ENCODE measurements at places on chromosomes 1 and 21. TPM values are rescaled to one million over a fixed set of nuclear protein-coding genes. Genes with fewer than 3 reads are reported as not detected.

TYW3 gene
- 20.9 TPM for total RNA-seq

NES gene
- 171 TPM for total RNA-seq

ILDR2 gene
- total RNA-seq = 4.8 TPM

SGIP1 gene
- 4.7 TPM for total RNA-seq

GPA33 gene
- 3.5 TPM for total RNA-seq

NECTIN4 gene
- 0.19 TPM for total RNA-seq

ARTN gene
- 1.5 TPM for total RNA-seq

DNA sequence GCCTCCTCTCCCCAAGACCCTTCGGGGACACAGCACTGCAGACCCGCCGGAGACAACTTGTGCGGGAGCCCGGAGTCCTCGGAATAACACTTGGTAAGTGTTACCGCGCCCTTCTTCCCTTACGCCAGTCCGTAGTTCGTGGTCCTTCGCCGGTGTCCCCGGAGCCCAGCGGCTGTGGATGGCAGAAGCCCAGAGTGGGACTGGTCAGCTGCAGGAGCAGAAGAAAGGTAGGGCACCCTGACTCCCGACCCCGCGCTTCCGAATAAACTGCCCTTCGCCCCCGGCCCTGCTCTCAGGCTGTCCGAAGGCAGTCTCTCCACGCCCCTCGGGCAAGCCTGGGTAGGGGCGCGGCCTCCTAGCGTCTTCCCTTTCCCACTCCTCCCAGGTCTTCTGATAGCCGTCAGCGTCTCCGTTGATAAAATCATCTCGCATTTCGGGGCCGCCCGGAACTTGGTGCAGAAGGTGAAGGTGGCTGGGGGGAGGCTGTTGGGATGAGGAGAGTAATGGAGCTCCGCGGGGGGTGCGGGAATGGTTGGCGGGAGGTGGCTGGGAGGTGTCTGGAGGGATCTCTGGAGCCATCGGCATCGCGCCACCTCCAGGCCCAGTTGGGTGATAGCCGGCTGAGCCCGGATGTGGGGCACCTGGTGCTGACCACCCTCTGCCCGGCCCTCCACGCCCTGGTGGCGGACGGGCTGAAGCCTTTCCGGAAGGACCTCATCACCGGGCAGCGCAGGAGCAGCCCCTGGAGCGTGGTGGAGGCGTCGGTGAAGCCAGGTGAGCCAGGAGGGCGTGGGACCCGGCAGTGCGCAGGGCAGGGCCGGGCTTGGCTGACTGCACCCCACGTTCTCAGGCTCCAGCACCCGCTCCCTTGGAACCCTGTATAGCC, 4.3 kb downstream of the RUSC1 start:
- peaks cover 41% of the 10 kb centered on the region for H3K36me3 ChIP-seq
- peak; percentile 55 for DNase-seq
- no peaks in the 10 kb centered on the region for H3K27me3 ChIP-seq
- peaks cover 40% of the 10 kb centered on the region for H3K4me1 ChIP-seq
- peak overlapping the region; percentile 9 for H3K27ac ChIP-seq

DNA sequence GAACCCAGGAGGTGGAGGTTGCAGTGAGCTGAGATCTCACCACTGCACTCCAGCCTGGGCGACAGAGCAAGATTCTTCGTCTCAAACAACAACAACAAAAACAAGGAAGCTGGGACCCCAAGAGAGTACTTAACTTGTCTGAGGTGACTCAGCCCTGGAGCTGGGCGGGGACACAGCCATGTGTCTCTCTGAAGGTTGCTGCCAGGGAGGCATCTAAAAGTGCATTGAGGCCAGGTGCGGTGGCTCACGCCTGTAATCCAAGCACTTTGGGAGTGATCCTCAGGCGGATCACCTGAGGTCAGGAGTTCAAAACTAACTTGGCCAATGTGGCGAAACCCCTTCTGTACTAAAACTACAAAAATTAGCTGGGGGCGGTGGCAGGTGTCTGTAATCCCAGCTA, 7.7 kb downstream of the IFI6 start:
- H3K4me3 ChIP-seq = no peak overlapping the region
- no peak overlapping the region for H3K27ac ChIP-seq
- no peaks in the 10 kb centered on the region for H3K27me3 ChIP-seq
- H3K36me3 ChIP-seq = no peaks in the 10 kb centered on the region
- DNase-seq = no peak

DNA sequence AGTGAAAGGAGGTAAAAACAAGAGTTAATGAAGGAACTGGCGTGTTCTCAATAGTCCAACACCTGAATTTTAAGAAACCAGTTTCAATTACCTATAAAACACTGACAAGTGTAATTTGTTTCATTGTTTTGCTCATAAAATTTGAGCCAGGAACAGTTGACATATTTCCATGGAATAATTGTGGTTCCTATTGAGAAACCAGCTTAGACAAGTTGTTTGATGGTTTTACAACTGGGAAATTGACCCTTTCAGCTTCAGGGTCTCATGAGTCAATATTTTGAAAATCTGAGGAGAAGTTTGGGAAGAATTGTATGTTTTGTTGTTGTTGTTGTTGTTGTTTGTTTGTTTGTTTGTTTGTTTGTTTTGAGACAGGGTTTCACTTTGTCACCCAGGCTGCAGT, 69.1 kb upstream of the GADD45A start:
- no peaks in the 10 kb centered on the region for H3K27me3 ChIP-seq
- no peaks in the 10 kb centered on the region for H3K4me1 ChIP-seq
- no peaks in the 10 kb centered on the region for H3K36me3 ChIP-seq

- no peaks in the 10 kb centered on the region for H3K36me3 ChIP-seq
- no peak for DNase-seq
- no peak overlapping the region for H3K4me3 ChIP-seq
- H3K4me1 ChIP-seq = no peaks in the 10 kb centered on the region
These were observed 154.8 kb downstream of the SLC45A1 start for GRCh38 chr1:8472668-8473067.

DNA sequence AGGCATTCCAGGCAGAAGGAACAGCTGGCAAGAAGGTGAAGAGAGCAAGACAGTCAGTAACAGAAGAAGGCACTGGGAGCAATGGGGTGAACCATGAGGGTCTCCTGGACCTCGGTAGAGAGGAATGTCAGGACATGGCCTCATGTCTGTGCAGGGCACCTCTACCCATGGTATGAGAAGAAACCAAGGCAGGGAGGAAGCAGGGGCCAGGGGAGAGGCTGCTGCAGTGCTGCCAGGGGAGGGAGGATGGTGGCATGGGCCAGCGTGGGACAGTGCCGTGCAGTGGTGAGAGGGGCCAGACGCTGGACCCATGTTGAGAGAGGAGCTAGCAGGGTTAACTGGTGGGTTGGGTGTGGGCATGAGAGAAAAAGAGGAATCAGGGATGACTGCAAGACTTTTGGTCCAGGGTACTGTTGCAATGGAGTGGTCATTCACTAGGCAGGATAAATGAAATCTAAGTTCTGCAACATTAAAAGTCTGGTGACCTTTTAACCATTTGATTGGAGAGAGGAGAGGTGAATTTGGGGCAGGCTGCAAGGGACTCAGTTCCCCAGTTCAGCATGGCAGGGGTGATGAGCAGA, 577.6 kb downstream of the MATN1 start:
- no peaks in the 10 kb centered on the region for H3K36me3 ChIP-seq
- H3K4me1 ChIP-seq = no peaks in the 10 kb centered on the region
- H3K27me3 ChIP-seq = peaks cover 17% of the 10 kb centered on the region
- H3K4me3 ChIP-seq = no peak overlapping the region
- no peak overlapping the region for H3K27ac ChIP-seq

- no peak overlapping the region for H3K27ac ChIP-seq
- no peaks in the 10 kb centered on the region for H3K4me1 ChIP-seq
- peak; percentile 68 for DNase-seq
- no peaks in the 10 kb centered on the region for H3K27me3 ChIP-seq
- H3K36me3 ChIP-seq = no peaks in the 10 kb centered on the region
These were observed 9.7 kb downstream of the SERINC2 start for GRCh38 chr1:31422505-31423319.

DNA sequence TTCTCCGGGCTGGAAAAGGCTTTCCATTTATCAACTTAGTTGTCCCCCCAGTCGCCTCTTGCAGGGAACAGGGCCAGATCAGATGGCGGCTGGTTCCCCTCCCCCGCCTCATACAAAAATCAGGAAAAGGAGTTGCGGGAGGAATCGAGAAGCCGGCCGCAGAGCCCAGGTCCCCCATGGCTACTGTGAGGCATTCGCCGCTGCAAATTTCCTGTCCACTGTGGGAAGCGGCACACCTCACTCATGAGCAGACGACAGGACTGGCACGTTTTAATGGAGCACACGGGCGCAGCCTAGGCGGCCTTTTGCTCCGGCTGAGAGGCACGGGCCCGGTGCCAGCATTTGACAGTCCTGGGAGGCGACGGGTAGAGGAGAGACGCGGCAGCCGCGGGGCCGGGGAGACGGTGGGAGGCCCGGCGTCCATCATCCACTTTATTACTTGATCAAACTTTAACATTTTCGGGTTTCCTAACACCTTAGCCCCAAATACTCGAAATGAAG, 1.1 kb downstream of the GNG4 start:
- DNase-seq = no peak
- peak overlapping the region; percentile 49 for H3K4me3 ChIP-seq
- H3K4me1 ChIP-seq = peaks cover 22% of the 10 kb centered on the region
- peaks cover 93% of the 10 kb centered on the region for H3K27me3 ChIP-seq
- no peaks in the 10 kb centered on the region for H3K36me3 ChIP-seq

- H3K27ac ChIP-seq = no peak overlapping the region
- no peak overlapping the region for H3K4me3 ChIP-seq
- peaks cover 38% of the 10 kb centered on the region for H3K4me1 ChIP-seq
- H3K27me3 ChIP-seq = no peaks in the 10 kb centered on the region
- no peaks in the 10 kb centered on the region for H3K36me3 ChIP-seq
- DNase-seq = no peak
These were observed 16.6 kb downstream of the HIVEP3 start for GRCh38 chr1:41902159-41902577.

GRCh38 chr21:33949516-33950430, 34.2 kb upstream of the ATP5PO start:
- H3K36me3 ChIP-seq = no peaks in the 10 kb centered on the region
- H3K27me3 ChIP-seq = no peaks in the 10 kb centered on the region
- no peak overlapping the region for H3K27ac ChIP-seq
- H3K4me3 ChIP-seq = no peak overlapping the region
- no peak for DNase-seq

DNA sequence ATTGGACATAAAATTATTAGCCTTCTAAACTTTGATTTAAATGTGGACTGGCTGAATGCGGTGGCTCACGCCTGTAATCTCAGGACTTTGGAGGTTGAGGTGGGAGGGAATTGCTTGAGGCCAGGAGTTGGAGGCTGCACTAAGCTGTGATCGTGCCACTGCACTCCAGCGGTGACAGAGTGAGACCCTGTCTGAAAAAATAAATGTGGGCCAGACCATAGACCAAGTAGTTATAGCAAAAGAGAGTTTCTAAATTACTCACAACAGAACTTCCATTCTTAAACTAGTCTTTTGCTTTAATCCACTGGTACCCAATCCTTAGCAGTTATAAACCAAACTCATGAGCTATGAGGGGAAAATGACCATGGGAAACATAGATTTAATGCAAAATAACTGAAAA, 35.2 kb downstream of the RAP1A start:
- DNase-seq = no peak
- H3K27me3 ChIP-seq = no peaks in the 10 kb centered on the region
- H3K4me3 ChIP-seq = no peak overlapping the region
- no peak overlapping the region for H3K27ac ChIP-seq
- peaks cover 44% of the 10 kb centered on the region for H3K4me1 ChIP-seq

GRCh38 chr1:61742620-61743430, 545 bp downstream of the PATJ start:
- peak; percentile 62 for DNase-seq
- H3K4me3 ChIP-seq = peak overlapping the region; percentile 88
- no peaks in the 10 kb centered on the region for H3K36me3 ChIP-seq
- H3K4me1 ChIP-seq = peaks cover 16% of the 10 kb centered on the region

DNA sequence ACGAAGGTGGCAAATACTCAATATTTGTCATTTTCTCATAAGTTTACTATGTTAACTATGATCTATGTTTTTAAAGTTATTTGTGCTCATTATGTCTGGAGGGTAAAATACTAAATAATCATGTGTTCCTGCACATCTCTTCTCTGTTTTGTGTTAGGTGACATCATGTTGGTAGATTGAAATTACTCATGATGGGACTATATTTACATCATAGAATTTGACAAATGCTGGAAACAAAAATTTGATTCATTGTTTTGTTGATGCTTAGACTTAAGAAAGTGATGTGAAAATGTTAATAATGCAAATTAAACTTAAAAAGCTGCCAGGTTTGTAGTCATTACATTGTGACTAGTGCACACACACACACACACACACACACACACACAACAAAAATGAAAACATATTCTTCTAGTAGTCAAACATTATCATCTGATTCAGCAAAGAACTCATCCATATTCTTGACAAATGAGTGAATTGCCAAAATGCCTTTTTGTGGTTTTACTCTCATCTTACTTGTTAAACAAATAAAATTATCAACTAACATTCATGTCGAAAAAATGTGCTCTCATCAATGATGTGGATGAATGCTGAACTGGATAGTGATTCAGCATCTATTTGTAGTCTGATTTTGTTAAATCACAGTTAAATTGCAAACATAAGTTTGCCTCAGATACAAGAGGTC, 870.7 kb downstream of the BRINP3 start:
- H3K36me3 ChIP-seq = no peaks in the 10 kb centered on the region
- DNase-seq = no peak
- H3K27ac ChIP-seq = no peak overlapping the region
- no peaks in the 10 kb centered on the region for H3K27me3 ChIP-seq
- no peak overlapping the region for H3K4me3 ChIP-seq
- H3K4me1 ChIP-seq = no peaks in the 10 kb centered on the region

GRCh38 chr1:47003896-47004403, 19.5 kb upstream of the CYP4X1 start:
- no peak overlapping the region for H3K27ac ChIP-seq
- H3K4me3 ChIP-seq = no peak overlapping the region
- no peak for DNase-seq
- peaks cover 12% of the 10 kb centered on the region for H3K27me3 ChIP-seq
- no peaks in the 10 kb centered on the region for H3K4me1 ChIP-seq

DNA sequence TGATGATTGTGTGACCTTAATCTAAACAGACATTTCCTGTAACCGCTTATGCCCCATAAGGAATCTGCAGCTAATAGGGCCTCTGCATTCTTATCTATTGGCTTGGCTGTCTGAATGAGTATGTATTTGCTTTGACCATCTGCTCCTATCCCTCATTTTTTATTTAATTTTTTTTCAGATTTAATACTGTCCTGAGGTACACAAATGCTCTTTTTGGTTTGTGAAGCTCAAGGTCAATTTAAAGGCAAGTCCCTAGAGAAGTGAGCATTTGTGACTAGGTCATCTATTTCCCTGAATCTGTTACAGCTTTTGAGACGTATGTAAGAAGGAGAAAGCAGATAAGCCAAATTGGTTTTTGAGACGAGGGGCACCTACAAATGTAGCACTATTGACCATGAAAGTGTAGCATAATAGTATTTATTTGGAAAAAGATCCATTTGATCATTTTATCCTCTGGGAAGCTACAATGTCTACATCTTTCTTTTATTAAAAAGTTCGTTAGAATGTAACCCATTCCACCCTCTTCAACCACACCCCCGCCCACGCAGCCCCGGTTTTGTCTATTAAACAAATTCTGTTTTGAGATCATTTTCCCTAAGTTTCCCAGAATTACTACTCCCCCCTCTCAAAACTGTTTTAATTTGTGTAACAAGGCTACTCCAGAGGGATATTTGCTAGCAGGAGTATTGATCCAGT, 69.2 kb upstream of the HSPA13 start:
- no peak overlapping the region for H3K4me3 ChIP-seq
- no peaks in the 10 kb centered on the region for H3K36me3 ChIP-seq
- H3K27ac ChIP-seq = no peak overlapping the region
- DNase-seq = no peak
- no peaks in the 10 kb centered on the region for H3K4me1 ChIP-seq
- no peaks in the 10 kb centered on the region for H3K27me3 ChIP-seq

Measured in heart right ventricle (tissue), 16 donors.